NCI-H1092 treated with DMSO at 0.1 percent for 48 hours (cell line): ENCODE measurements at places on chromosomes 1 and 21.

DNA sequence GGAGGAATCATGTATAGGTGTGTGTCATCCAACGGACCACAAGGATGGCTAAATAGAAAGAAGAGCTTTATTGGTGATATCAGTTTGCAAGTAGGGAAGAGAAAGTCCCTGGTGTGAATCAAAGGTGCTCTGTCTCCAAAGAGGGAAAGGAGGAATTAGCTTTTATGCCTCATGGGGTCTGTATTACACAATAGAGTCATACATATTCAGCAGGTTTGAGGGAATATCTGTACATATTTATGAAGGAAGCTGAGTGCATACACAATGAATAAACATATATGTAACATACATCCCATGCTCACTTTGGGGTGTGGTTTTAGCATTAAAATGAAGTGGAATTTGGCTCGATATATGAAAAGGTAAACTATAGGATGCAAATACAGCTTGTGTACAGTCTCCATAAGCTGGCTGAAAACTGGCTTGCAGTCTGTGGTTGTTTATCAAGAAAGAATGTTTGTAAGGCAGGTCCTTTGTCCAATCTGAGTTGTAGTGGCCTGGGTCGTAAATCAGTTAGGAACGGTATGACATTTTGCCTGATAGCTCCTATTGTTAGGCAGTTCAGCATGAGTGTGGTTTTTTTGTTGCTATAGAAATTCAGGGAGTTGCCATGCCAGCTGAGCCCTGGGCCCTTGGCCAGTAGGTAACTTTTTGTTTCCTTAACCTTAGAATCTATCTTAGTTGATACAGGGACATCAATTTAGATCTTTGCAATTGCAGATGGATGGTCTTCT, 198.0 kb upstream of the ZP4 start:
- DNase-seq = peak; percentile 42

DNA sequence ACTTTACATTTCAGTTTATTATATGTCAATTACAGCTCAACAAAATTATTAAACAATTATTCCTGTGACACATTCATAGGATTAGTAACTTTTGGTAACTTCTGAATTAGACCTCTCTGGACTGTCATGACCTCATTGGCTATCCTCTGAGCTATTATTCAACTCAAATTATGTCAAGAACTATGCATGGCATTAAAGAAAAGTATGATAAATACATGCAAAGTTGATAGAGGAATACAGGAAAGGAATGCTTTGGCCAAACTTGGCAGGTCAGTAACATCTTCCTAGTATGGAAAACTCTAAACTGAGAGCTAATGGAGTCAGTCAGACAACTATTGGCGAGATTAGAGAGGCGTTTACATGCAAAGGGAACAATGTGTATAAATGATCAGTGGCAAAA, 158.4 kb downstream of the DUSP10 start:
- DNase-seq = no peak

GRCh38 chr1:203135636-203136305, 8.2 kb downstream of the ADORA1 start:
- DNase-seq = no peak

- no peak for DNase-seq
These were observed 47.4 kb downstream of the CAPZB start for GRCh38 chr1:19437891-19438294.

- peak; percentile 36 for DNase-seq
These were observed 169.9 kb downstream of the HS2ST1 start for GRCh38 chr1:87084244-87084836.

GRCh38 chr1:78672428-78672827, 22.8 kb downstream of the IFI44 start:
- no peak for DNase-seq

- DNase-seq = no peak
These were observed 181.6 kb downstream of the NEGR1 start for GRCh38 chr1:72100771-72101170.

- DNase-seq = no peak
These were observed 22.4 kb downstream of the SYDE2 start for GRCh38 chr1:85178396-85178795.

DNA sequence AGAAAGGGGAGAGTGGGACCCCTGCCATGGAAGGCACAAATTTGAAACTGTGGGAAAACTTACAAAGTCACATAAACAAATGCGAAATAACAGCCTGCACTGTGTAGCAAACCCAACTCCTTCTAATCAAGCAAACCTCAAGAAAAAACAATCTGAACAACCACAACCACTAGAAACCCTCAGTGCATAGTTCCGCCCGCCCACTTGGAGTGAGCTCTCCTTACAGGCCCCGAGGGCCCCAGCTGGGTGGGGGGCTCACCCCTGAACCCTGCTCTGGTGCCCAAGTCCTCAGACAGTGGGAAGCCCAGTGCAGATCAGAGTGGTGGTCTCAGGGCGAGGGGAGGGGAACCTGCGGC, 931 bp upstream of the MXRA8 start:
- no peak for DNase-seq

DNA sequence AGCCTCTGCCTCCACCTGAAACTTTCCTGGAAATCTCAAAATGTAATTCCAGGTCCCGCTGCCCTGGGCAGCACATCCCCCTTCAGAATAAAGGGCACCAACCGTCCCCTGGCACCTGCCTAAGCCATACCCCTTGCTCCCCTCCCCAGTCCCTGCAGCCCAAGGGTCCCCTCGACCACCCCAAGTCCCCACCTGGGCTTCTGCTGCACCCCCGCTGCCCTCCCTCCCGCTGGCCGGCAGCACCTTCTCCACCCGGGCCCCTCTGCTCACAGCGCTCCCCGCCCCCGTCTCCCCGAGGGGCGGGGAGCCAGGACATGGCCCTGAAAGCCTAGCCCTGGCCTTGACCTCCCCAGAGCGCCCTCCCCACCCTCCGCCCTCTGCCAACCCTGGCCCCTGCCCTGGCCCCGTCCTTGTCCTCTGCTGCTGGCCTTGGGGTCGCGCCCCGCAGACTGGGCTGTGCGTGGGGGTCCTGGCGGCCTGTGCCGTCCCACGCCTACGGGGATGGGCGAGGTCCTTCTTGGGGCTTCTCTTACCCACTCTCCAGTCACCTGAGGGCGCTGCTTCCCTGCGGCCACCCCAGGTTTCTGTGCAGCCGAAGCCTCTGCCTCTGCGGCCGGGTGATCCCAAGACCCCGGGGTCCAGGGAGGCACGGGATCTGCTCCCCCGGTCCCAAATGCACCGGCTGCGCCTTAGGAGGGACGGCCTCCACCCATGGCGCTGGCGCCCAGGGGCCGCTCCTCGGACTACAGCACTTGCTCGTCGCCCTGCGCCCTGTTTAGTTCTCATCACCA, 41.7 kb downstream of the WDR4 start:
- no peak for DNase-seq

DNA sequence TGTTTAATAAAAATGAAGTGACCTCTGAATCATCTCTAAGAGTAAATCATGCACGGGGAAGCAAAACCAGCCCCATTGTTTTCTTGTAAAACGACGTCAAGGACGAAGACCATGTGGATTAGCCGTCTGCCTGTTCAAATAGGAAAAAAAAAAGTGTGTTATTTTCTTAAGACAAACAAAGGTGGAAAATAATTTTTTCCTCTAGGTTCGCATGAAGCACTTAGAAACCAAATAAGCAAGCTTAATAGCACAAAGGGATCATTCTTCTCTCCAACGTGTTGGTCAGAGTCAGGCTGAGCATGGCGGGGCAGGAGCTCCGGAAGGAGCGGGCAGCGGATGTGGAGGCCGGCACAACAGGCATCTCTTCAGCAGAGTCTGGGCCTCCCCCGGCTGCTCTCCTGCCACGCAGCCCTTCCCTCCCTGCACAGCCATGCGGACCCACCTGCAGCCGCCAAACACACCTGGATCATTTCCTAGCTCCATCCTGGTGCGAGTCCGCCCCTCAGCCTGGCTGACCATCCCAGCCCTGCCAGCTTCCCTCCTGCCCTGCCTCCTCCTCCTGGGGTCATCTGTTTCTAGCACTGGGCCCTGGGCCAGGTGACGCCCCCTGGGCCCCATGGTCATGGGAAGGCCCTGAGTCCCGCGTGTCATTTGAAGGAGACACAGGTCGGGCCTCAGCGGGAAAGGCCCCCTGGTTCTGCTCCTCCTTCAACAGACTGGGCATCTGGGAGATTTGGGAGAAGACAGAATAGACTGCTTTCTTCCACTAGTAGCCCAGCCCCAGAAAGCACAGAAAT, 40.2 kb downstream of the MX1 start:
- no peak for DNase-seq

- DNase-seq = peak; percentile 46
These were observed 42.1 kb upstream of the ZNF496 start for GRCh38 chr1:247373721-247374141.

- DNase-seq = no peak
These were observed 16.4 kb downstream of the HEYL start for GRCh38 chr1:39623053-39623452.

GRCh38 chr1:103517380-103518047, 8.0 kb upstream of the RNPC3 start:
- no peak for DNase-seq

DNA sequence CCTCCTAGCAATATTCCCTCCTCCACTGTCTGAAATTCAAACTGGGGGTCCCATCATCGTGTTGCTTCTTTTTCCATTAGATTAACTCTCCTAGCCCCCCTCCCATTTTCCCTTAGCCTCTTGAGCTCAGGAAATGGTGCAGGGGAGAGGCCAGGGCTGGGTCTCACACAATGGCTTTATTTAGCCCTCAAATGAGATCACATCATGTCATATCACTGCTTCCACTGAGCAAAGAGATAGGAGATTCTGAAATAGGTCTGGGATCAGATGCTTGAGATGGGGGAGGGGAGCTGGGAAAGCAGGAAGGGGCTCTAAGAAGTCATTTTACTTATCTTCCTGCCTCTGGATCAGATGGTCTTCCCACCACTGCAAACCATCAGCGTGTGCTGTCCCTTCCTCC, 17.8 kb upstream of the ARHGEF2 start:
- DNase-seq = no peak

- DNase-seq = no peak
These were observed 8.9 kb upstream of the PRMT6 start for GRCh38 chr1:107047602-107048001.

- no peak for DNase-seq
These were observed 108.9 kb downstream of the CDC7 start for GRCh38 chr1:91609551-91609950.

GRCh38 chr1:203273206-203273868, 32.0 kb upstream of the BTG2 start:
- peak; percentile 94 for DNase-seq

GRCh38 chr1:150970808-150971582, 3.6 kb downstream of the CERS2 start:
- no peak for DNase-seq

GRCh38 chr1:27233667-27234048, 774 bp upstream of the WDTC1 start:
- peak; percentile 8 for DNase-seq

DNA sequence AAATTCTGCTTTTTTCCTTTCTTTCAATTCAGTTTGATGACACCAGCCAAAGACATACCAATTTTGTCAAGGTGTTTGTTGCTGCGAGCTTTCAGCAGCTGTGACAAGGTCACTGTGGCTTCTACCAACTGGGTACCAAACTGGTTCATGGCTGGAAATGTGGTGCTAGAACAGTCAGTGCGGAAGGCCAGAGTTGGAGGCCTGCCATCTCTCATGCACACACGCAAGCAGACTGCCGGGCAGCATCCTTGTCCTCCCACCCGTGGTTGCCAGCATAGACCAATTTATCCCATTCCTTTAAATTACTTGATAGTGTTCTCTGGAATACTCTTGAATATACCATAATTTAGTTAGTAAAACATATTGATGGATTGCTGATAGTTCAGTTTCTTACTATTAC, 79.9 kb upstream of the GPR52 start:
- no peak for DNase-seq

DNA sequence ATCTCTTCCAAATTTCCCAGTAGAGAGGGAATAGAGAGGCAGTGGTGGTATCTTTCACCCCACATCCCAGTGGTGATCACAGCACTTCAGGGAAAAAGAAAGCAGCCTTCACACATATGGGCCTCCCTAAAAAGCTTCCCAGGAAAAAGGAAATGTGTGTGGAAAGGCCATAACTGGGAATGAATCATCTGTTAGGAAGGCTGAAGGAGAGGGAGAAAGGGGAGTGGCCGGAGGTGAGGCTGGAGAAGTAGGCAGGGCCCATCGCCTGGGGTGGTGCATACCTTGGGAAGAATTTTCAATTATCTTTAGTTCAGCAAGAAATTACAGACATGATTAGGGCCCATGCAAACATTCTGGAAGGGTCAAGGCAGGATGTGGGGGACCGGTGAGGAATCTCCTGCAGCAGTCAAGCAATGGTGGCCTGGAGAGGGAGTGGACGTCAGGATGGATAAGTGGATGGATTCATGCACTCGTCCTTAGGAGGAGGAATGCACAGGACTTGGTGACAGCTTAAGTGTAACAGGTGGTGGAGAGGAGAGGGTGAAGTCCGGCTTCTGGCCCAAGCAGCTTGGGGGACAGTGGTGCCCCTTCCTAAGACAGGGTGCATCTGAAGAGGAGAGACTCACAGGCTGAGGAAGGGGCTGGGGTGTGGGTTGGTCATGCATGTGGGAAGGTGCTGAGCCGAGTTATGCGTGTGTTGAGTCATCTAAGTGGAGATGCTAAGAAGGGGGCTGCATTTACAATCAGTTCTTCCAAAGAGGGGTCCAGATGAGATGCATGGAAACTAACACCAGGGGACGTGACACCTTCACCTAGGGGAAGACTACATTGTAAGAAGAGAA, 17.9 kb downstream of the HIVEP3 start:
- DNase-seq = no peak

GRCh38 chr1:245094954-245095353, 59.8 kb upstream of the KIF26B start:
- no peak for DNase-seq

DNA sequence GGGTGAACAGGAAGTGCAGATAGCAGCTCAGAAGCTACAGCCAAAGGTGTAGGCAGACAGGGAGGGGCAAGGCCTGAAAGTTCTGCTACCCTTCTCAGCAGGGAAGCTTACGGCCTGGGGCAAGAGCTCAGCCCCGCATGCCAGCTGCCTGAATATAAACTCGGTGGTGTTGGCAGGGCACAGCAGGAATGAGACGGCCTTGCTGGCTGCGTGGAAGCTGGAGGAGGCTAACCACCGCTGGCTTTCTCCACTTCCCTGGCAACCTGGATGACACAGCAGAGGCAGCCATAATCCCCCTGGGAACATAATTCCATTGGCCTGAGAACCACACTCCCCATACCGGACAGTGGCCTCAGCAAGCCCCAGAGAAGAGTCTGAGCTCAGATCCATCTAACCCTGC, 81.9 kb upstream of the PRRC2C start:
- no peak for DNase-seq

GRCh38 chr1:46021046-46021996, 111.1 kb downstream of the PIK3R3 start:
- DNase-seq = peak; percentile 23

GRCh38 chr1:228830954-228831481, 95.7 kb downstream of the RHOU start:
- DNase-seq = no peak
